Activated CD4-positive, alpha-beta memory T cell treated with anti-CD3 and anti-CD28 coated beads, Interleukin-2, amount 10 ng/mL, durations not matched to agents 7 days and 5 days (primary cell): ENCODE measurements at places on chromosomes 6 and 20.

- DNase-seq: no peak
Measured at GRCh38 chr6:154267508-154268106, 89.0 kb downstream of the IPCEF1 start.

- DNase-seq: no peak
Measured at GRCh38 chr6:9732056-9732455, 682.8 kb downstream of the TFAP2A start.

GRCh38 chr6:132132924-132133639 lies 181.9 kb upstream of the CCN2 start:
- DNase-seq: no peak

- no peak for DNase-seq
Measured at GRCh38 chr6:11431455-11431937, 106.1 kb upstream of the TMEM170B start.

- no peak for DNase-seq
Measured at GRCh38 chr20:64136004-64136710, 28.1 kb upstream of the MYT1 start.

DNA sequence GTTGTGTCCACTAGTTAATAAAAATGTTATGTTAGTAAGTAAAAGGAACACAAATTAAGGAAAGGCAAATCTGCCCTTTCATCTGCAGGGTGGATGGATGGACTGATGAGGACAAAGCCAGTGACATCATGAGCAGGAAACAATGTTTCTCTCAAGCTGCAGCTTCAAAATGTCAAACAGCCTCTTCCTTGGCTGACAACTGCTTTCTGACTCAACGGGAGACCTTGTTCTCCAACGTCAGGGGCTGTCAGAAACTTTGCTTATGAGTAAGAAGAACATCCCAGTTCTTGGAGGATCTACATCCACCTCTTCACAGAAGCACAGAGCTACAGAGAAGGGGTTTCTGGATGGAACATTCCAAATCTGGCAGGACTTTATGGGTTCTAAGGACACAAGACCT lies 6.0 kb downstream of the CST2 start:
- DNase-seq: no peak
